MM.1S (cell line): ENCODE measurements at places on chromosomes 12 and 14.

DNA sequence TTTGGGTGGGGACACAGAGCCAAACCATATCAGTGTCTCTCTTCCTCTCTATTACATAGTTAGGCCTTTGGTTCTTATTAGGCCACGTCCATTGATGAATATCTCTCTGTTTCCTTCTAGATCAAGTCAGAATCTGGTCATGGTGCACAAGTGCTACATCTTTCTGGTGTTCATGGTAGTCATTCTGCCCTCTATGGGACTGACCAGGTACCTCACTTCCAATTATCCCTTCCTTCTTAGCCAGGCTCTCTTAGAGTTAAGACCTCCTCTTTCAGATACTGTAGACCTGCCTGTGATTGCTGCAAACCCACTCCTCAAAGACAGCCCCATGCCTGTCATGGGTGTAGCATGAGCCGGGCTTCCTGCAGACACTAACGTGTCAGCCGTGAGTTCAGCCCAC, 25.2 kb downstream of the NGB start:
- DNase-seq: no peak
- no peaks in the 10 kb centered on the region for H3K27me3 ChIP-seq
- H3K36me3 ChIP-seq: no peaks in the 10 kb centered on the region
- no peak overlapping the region for H3K4me3 ChIP-seq

DNA sequence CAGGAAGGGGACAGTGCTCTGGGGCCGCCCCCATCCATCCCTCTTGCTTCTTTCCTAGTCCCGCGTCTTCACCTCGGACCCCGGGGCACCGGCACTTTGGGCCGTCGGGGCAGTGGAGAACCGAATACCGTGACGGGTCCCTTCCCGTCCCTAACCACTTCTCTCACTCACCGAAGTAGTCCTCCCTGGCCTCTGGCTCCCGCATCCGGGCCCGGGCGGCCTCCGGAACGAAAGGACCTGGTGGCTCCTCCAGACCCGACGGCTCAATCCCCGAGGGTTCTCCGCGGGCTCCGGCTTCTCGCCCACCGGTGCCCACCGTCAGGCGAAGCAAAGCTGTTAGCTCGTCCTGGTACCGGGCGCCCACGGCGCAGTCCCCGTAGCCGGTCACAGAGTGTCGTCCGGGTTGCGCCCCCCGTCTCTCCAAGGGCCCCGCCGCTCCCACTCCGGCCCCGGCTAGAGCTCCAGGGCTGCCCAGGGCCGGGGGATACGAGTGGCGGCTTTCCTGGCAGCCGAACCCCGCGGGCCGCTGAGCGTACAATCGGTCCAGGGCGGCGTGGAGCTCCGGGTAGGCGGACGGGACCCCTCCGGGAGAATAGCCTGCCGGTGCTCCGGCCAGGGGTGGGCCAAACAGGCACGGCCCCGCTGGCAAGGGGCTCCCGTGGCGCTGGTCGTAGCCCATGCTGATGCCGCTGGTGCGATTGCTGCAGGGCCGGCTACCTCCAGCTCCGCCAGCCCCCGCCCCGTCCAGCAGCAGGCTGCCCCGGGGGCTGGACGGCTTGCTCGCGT, 1.1 kb downstream of the AJUBA start:
- peak overlapping the region; percentile 40; the same call in 1 of the 2 replicates for H3K4me3 ChIP-seq
- H3K4me1 ChIP-seq: no peaks in the 10 kb centered on the region
- no peaks in the 10 kb centered on the region for H3K36me3 ChIP-seq
- peaks cover 8% of the 10 kb centered on the region for H3K27me3 ChIP-seq

DNA sequence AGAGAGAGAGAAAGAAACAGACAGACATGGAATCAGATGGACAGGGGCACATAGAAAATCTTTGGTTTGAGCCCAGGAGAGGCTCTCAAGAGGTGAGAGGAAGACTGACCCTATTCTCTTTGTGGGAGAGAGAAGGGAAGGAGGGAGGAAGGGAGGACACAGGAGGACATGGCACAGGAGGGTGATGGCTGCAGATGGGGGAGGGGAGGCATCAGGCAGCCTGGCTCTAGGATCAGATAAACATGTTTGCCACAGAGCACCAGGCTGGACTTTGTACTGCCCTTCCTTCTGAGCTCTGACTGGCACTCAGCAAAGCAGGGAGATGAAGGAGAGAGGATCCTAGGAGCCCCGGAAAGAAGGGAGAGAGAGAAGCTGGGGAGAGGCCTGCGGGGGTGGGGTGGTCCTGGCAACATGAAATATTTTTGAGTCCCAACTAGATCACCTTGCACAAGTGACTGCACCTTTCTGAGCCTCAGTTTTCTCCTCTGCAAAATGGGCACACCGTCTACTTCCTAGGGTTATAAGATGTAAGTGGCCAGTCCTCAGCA, 6.1 kb downstream of the HNF1A start:
- H3K27ac ChIP-seq: no peak overlapping the region
- H3K4me3 ChIP-seq: no peak overlapping the region
- no peak for DNase-seq
- H3K27me3 ChIP-seq: no peaks in the 10 kb centered on the region

- H3K27ac ChIP-seq: no peak overlapping the region
- H3K4me3 ChIP-seq: no peak overlapping the region
- DNase-seq: no peak
These were observed 78.4 kb downstream of the CATSPERB start for GRCh38 chr14:91653451-91653850.

DNA sequence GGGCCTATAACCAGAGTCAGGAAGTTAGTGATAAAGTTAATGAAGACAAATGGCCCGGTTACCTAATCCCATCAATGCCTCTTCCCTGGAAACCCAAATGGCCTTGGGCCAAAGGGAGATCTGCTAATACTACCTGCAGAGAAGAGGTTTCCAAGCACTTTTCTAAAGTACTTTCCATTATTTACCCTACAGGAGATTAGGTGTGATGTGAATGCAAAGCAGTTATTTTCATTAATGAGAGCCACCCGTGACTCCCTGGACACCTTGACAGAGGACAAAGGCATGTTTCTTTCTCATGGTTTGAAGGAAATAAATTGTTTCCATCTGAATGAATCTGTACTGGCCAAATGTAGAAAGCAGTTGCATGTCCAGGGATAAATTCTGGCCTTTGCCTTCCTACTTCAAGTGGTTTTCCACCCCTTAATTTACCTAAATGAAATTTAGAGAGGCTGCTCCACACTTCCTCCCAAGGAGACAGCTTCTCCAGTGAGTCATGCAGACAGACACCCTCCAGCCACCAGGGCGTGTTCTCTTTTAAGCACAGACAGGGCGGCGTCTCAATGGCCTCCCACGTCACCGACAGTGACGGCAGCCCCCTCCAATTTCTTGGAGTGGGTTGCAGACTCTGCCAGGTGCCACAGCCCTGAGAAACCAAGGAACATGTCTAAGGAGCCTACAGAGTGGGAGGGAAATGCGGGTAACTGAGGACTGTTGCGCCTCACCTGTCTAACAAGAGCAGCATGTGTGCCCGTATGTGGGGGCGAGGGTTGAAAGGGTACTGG, 43.9 kb upstream of the GNPNAT1 start:
- DNase-seq: no peak
- H3K27ac ChIP-seq: no peak overlapping the region
- no peaks in the 10 kb centered on the region for H3K27me3 ChIP-seq
- H3K4me3 ChIP-seq: no peak overlapping the region
- H3K4me1 ChIP-seq: no peaks in the 10 kb centered on the region

DNA sequence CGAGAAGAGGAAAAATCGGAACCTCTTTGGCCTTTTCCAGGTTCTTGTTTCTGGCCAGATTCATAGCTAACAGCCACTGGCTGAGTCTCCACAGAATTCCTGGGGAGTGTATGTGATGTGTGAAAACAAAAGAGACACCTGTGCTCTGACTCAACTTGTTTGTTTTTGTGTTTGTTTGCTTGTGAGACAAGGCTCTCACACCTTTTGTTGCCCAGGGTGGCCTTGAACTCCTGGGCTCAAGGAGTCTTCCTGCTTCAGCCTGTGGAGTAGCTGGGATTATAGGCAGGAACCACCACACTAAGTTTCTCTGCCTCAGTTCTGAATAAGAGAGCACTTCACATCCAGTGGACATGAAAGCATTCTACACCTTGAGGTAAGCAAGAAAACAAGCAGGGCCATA, 22.7 kb downstream of the MFAP5 start:
- no peak overlapping the region for H3K27ac ChIP-seq
- peaks cover 12% of the 10 kb centered on the region for H3K4me1 ChIP-seq
- no peak for DNase-seq
- no peak overlapping the region for H3K4me3 ChIP-seq
- H3K27me3 ChIP-seq: peaks cover 8% of the 10 kb centered on the region; the same call in 1 of the 2 replicates
- no peaks in the 10 kb centered on the region for H3K36me3 ChIP-seq

GRCh38 chr12:121005346-121005815, 10.9 kb downstream of the C12orf43 start:
- no peak overlapping the region for H3K27ac ChIP-seq
- DNase-seq: peak; percentile 37

DNA sequence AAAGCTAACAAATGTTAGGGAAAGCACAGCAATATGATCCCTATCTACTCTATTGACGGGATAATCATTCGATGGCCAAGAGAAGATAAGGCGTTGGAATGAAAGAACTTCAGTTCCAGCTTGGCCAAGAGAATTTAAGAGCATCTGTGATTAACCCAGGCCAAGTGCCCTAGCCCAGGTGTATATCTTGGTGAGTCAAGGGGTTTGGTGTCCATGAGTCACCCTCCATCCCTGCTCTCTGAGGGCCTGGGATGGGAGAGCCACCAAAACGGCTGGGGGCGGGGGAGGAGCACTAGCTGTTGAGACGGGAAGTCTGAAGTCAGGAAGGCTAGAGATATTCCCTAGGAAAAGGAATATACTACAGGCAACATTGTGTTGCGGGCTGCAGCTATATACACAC, 13.0 kb downstream of the TBPL2 start:
- no peaks in the 10 kb centered on the region for H3K27me3 ChIP-seq
- no peak overlapping the region for H3K27ac ChIP-seq
- DNase-seq: no peak

DNA sequence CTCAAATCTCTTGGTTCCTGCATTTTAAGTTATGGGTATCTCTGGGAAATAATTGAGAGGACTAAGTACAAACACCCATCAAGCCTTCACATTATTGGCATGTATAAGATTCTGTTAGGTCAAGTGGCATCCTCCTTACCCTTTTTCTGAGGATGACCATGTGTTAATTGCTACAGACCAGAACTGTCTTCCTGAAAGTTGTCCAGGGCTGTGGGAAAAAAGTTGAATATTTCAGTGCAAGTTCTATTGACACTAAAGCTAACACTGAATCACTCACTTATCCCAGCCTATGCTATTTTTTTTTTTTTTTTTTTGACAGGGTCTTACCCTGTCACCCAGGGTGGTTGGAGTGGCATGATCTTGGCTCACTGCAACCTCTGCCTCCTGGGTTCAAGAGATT, 130.1 kb upstream of the HIF1A start:
- no peaks in the 10 kb centered on the region for H3K36me3 ChIP-seq
- no peak overlapping the region for H3K27ac ChIP-seq
- no peaks in the 10 kb centered on the region; the same call in 1 of the 2 replicates for H3K4me1 ChIP-seq
- H3K4me3 ChIP-seq: no peak overlapping the region
- no peaks in the 10 kb centered on the region for H3K27me3 ChIP-seq

- peaks cover 26% of the 10 kb centered on the region for H3K4me1 ChIP-seq
- H3K36me3 ChIP-seq: no peaks in the 10 kb centered on the region; the same call in 1 of the 2 replicates
- peak; percentile 92 for DNase-seq
- H3K4me3 ChIP-seq: peak overlapping the region; percentile 28; the same call in 1 of the 2 replicates
- peak overlapping the region; percentile 89 for H3K27ac ChIP-seq
- H3K27me3 ChIP-seq: no peaks in the 10 kb centered on the region
These were observed 133.0 kb upstream of the ABCD2 start for GRCh38 chr12:39752482-39753137.

DNA sequence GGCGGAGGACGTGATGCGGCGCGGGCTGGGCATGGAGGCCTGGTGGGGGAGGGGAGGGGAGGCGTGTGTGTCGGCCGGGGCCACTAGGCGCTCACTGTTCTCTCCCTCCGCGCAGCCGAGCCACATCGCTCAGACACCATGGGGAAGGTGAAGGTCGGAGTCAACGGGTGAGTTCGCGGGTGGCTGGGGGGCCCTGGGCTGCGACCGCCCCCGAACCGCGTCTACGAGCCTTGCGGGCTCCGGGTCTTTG, 303 bp downstream of the GAPDH start:
- DNase-seq: no peak
- peak overlapping the region; percentile 86 for H3K4me3 ChIP-seq
- H3K27me3 ChIP-seq: no peaks in the 10 kb centered on the region
- H3K4me1 ChIP-seq: peaks cover 20% of the 10 kb centered on the region
- H3K27ac ChIP-seq: peak overlapping the region; percentile 95

DNA sequence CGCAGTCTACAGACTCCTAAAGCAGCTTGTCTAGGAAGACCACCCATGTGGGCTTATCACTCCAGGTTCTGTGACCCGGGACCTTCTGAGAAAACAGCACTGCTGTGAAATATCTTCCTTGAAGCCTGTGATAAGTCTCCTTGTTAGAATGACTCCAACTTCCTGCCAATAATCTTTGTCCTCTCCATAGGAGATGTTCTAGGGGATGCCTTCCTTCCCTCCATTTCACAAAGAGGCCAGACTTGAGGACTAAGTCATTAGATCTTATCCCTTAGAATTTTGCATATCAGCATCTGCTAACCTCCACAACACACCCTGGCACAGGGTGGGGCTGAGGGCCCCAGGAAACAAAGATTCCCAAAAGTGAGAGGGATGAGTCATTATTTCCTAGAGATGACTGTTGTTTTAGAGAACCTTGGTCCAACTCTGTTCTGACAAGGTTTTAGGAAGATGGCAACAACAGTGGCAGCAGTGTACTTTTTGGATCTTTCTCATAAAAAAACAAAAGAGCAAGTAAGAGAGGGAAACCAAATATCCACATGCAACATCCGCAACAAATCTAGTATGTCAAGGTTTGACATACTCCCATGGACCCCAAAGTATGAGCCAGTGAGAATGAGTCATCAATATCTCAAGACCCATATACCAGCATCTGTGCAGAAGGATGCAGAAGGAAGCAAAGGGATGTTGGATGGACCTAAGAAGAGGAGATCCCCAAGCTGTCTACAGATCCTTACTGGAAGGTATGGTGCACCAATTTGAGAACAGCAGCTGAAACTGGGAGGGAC, 6.0 kb downstream of the LTB4R start:
- H3K27ac ChIP-seq: no peak overlapping the region
- H3K4me1 ChIP-seq: peaks cover 10% of the 10 kb centered on the region
- H3K36me3 ChIP-seq: no peaks in the 10 kb centered on the region
- H3K27me3 ChIP-seq: no peaks in the 10 kb centered on the region; the same call in 1 of the 2 replicates
